ENCODE measurements at places on chromosomes 12 and 14. TPM values are rescaled to one million over a fixed set of nuclear protein-coding genes. Genes with fewer than 3 reads are reported as not detected.

DNA sequence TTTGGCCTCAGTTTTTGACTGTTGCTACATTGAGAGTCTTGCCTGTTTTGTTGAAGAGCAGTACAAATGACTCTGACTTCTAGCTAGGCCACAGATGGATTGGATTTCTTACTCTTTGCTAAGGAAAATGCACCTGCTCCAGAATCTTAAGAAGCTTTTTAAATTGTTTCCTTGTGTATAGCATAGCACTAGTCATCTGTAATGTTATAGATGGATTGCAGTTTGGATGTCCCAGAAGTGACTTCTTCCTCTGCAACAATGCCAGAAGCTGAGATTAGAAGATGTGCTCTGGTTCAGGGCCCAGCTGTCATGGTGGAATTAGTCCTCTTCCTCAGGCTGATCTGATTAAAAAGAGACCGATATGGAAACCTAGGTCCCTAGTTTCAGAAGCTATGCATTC, 67.9 kb downstream of the DAAM1 start:
- H3K36me3 ChIP-seq, result peaks cover 5% of the 10 kb centered on the region
- no peak overlapping the region for H3K27ac ChIP-seq

DNA sequence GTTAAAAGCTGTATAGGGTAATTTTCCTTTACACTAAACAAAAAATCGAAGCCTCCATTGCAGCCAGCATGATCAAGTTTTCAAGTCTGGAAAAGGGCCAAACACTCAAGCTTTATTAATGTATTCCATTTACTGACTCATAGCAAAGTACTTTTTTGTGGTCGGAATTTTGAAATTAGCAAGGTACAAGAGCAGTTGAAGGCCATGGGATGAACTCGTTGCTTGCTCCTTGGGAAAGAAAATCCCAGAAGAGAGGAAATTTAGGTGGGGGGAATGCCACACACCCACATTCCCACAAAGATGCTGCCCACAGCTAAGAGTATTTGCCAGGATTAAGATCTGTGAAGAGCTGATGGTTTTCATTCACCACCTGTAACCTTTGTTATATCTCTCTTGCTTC, 333.7 kb downstream of the EGLN3 start:
- H3K4me3 ChIP-seq, result no peak overlapping the region
- no peak overlapping the region for H3K27ac ChIP-seq
- no peaks in the 10 kb centered on the region for H3K27me3 ChIP-seq
- no peak for DNase-seq
- H3K36me3 ChIP-seq, result no peaks in the 10 kb centered on the region

- H3K4me1 ChIP-seq, result peaks cover 7% of the 10 kb centered on the region
- no peak for DNase-seq
- no peak overlapping the region for H3K27ac ChIP-seq
- H3K27me3 ChIP-seq, result no peaks in the 10 kb centered on the region
- H3K4me3 ChIP-seq, result no peak overlapping the region
- H3K36me3 ChIP-seq, result peaks cover 3% of the 10 kb centered on the region
Measured at GRCh38 chr12:91763654-91764370, 381.8 kb downstream of the BTG1 start.

GRCh38 chr12:10771132-10771733, 31.2 kb downstream of the TAS2R7 start:
- DNase-seq, result no peak
- no peak overlapping the region for H3K27ac ChIP-seq
- H3K27me3 ChIP-seq, result peaks cover 64% of the 10 kb centered on the region
- no peak overlapping the region for H3K4me3 ChIP-seq
- no peaks in the 10 kb centered on the region for H3K4me1 ChIP-seq
- no peaks in the 10 kb centered on the region for H3K36me3 ChIP-seq

DNA sequence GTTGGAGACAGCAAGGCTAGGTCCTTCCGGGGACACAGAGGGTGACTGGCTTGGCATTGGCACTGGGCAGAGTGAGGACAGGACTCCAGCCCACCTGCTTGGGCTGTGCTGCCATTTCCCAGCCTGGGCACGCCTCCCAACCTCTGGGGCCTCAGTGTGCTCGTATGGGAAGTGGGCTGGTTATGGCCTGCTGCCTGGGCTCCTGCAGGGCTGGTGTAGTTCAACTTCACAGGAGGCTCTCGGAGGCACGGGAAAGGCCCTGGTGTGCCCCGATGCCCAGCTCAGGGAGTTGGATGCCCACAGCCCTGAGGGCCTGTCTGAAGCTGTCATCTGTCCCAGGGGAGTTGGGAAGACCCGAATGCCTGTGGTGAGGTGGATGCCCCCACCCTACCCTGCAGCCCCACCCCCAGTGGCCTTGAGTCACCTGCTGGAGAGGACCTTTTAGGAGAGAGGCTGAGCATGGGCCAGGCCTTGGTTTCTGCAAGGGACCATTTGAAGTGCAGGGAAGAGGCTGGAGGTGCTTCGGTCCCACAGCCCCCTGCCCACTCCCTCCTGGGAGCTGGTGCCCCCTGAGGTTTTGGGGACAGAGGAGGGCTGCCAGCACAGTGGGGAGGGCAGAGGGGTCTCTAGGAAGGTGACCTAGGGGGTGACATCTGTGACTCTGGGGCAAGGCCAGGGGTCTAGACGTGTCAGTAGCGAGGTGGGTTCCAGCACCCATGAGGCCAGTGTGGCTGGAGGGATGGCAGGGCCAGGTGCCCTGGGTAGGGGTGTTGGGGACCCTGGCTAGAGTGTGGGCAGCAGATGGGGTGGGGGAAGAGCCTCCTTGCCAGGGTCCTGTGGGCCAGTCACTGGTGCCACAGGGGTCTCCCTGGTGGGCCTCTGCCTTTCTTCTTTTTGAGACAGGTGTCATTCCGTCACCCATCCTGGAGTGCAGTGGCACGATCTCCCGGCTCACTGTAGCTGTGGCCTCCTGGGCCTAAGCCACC, 9.1 kb downstream of the ULK1 start:
- no peaks in the 10 kb centered on the region for H3K27me3 ChIP-seq
- DNase-seq, result no peak
- H3K4me1 ChIP-seq, result peaks cover 11% of the 10 kb centered on the region
- no peak overlapping the region for H3K27ac ChIP-seq

GRCh38 chr14:78310272-78310671, 140.1 kb downstream of the NRXN3 start:
- no peaks in the 10 kb centered on the region for H3K4me1 ChIP-seq
- no peaks in the 10 kb centered on the region for H3K36me3 ChIP-seq
- H3K27ac ChIP-seq, result no peak overlapping the region
- H3K4me3 ChIP-seq, result no peak overlapping the region

- no peak overlapping the region for H3K4me3 ChIP-seq
- no peak overlapping the region for H3K27ac ChIP-seq
- no peak for DNase-seq
- no peaks in the 10 kb centered on the region for H3K27me3 ChIP-seq
Measured at GRCh38 chr14:97350894-97351731, 553.9 kb downstream of the VRK1 start.

DNA sequence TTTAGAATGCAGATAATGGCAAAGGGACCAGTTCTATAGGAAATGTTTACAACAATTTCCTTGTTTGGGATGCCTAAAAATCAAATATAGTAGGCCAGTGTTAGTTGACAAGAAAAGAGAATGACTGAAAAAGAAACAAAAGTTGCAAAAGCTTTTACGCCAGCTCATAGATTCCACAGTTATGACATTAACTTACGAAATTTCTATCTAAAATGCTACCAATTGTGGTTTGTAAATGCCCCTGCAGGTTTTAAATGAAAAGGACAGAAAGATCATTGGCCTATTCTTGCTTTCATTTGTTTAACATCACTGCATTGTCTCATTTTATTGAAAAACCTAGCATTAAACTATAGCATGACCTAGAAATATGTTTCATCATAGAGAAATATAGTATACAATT, 345.8 kb downstream of the CCDC91 start:
- DNase-seq, result no peak
- H3K27ac ChIP-seq, result peak overlapping the region; percentile 2
- peaks cover 33% of the 10 kb centered on the region for H3K4me1 ChIP-seq

DNA sequence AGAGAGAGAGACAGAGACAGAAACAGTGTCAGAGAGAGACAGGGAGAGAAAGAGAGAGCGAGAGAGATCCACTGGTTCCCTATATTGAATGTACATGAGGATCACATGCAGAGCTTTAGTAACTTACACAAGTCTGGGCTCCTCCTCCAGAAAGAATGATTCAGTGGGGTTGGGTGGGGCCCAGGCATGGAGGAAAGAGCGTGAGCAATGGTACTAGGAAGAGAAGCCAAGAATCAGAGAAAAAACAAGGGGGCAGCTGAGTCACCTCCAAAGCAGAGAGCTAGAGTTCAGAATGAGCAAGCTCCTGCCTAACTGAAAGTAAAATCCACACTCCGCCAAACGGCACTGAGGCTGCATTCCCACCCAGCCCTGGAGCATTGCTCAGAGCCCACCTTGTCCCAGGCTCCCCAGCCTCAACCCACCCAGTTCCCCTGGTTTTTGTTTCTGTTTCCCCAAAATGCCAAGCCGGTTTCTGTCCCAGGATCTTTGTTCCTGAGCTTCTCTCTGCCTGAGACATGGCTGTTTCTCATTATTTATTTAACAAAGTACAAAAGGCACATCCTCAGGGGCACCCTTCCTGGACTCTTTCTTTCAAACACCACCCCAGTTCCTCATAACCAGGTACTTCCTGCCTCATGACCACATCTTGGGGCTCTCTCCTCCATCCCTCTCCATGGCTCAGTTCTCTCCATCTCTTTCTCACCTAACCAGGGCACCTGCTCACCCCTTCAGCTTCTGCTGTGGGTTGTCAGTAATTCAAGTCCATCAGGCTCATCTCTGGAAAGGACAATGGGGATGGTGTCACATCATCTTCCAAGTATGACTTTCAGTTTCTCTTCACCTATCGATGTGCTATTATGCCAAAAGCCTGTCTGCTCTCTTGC, 670.3 kb upstream of the TBX3 start:
- peaks cover 27% of the 10 kb centered on the region for H3K4me1 ChIP-seq
- no peak for DNase-seq
- peak overlapping the region; percentile 78 for H3K4me3 ChIP-seq
- no peaks in the 10 kb centered on the region for H3K27me3 ChIP-seq

- H3K4me3 ChIP-seq, result no peak overlapping the region
- no peak overlapping the region for H3K27ac ChIP-seq
- peaks cover 13% of the 10 kb centered on the region for H3K4me1 ChIP-seq
- H3K27me3 ChIP-seq, result peaks cover 15% of the 10 kb centered on the region
- no peaks in the 10 kb centered on the region for H3K36me3 ChIP-seq
Measured at GRCh38 chr14:81537193-81537592, 3.5 kb upstream of the SEL1L start.

Gene CPNE6
- total RNA-seq, result not detected

DNA sequence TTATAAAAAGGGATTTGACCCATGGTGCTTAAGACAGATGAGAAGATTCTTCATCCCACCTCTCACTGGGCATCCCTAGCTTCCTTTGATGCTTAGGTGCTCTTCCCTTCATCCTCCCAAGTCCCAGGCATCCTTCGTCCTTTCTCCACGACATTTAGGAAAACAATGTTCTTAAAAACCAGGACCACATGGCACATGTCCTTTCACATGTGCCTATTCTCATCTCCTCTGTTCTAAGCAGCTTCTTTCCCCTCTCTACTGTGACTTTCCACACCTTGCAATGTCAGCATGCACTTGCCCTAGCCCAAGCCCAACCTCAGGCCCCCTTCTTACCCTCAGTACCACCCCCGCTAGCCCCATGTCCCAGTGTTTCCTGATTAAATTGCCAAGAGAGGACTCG, 12.2 kb downstream of the TPH2 start:
- no peak overlapping the region for H3K27ac ChIP-seq
- no peak overlapping the region for H3K4me3 ChIP-seq
- no peaks in the 10 kb centered on the region for H3K4me1 ChIP-seq
- DNase-seq, result no peak

DNA sequence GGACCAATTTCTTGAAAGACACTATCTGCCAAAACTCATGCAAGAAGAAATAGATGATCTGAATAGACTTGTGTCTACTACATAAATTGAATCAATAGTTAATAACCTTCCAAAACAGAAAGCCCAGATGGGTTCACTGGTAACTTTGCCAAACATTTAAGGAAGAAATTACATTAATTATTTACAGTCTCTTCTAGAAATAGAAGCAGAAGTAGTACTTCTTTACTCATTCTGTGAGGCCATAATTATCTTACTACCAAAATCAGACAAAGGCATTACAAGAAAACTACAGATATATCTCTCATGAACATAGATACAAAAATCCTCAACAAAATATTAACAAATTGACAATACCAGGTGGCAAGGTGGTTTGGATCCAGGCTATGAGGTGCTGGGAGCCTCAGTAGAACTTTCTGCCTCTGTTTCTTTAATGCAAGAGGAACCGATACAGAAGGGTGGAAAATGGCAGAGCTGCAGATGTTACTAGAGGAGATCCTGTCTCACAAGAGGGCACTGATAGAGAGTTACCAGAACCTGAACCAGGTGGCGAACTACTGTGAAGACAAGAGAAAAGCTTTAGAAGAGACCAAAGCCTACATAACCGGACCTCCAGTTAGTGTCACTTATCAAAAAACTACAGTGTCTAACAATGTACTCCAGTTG, 33.7 kb upstream of the KTN1 start:
- H3K4me3 ChIP-seq, result no peak overlapping the region
- DNase-seq, result no peak
- H3K27ac ChIP-seq, result no peak overlapping the region
- H3K4me1 ChIP-seq, result peaks cover 25% of the 10 kb centered on the region
- no peaks in the 10 kb centered on the region for H3K27me3 ChIP-seq
- H3K36me3 ChIP-seq, result no peaks in the 10 kb centered on the region

DNA sequence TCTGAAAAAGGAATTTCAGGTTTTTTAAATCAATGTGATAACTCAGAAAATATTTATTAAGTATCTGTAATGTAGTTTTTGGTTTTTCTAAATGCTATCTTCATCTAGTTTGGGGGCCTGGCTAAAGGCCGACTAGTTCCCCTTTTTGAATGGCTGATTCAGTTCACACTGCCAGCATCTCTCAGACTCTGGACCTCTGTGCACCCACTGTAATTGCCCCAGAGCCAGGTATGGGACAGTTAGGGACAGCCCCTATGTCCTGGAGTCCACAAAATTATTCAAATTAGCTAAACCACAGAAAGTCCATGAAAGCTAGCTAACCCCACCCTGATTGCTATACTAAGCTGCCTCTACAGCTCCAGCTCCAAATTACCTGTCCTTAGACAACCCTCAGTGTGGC, 49.1 kb upstream of the RGS6 start:
- H3K4me3 ChIP-seq, result no peak overlapping the region
- peaks cover 6% of the 10 kb centered on the region for H3K4me1 ChIP-seq
- H3K27me3 ChIP-seq, result no peaks in the 10 kb centered on the region

Gene RTN1
- 0.34 TPM for total RNA-seq

GRCh38 chr12:65998031-65998430, 132.5 kb downstream of the LLPH start:
- no peak overlapping the region for H3K4me3 ChIP-seq
- DNase-seq, result no peak
- H3K27ac ChIP-seq, result no peak overlapping the region
- no peaks in the 10 kb centered on the region for H3K27me3 ChIP-seq
- H3K36me3 ChIP-seq, result no peaks in the 10 kb centered on the region
